T-helper 2 cell treated with Interferon-gamma antibody and Interleukin-4, amounts not matched to agents 5 μg/mL and 100 μg/mL, for 36 hours (primary cell): ENCODE measurements at places on chromosomes 5 and 9.

DNA sequence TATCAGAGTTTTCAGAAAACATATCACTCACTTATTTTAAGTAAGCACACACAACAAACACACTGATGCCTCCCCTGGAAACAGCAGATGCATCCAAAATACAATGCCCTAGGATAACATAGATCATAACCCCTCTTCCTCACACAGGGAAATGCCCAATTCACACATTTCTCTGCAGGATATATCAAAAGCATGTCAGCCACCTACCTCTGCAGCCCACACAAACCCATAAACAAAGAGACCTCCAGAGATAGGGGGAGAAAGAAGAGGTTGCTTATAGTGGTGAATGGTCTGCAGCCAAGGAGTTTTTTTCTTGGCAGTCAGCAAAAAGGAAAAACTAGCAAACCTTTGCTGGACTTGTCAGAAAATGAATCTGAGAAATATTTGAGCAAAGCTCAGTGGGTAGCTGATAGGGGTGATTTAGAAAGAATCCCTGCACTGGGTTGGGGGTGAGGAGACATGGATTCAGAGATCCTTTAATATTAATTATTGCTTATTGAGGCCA, 36.1 kb downstream of the ABLIM3 start:
- no peak for DNase-seq

DNA sequence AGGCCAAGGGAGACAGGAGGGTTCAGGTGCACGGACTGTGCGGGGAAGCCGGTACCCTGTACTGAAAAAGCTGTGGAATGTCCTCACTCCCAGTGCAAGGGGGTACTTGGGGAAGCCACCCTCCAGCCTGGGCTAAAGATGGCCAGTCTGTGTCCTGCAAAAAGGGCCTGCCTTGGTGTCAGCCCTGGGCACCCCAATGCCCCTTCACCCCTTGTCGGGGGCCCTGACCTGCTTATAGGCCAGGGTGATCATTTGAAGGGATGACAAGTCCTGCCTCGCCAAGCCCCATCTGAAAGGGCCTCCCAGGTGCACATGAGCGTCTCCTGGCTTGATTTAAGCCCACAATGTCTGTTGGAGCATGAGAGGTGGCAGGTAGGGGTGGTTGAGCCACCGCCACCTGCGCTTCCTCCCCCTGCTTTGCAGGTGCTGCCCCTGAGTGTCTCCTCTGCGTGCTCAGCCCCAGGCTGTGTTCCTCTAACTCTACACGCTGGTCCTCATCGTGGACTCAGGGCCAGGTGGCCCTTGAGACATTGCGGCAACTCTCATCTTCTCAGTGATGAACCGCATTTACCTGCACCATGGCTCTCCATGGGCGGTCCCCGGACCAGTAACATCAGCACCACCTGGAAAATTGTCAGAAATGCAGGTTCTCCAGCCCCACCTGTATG, 97.0 kb downstream of the ANKRD33B start:
- no peak for DNase-seq

DNA sequence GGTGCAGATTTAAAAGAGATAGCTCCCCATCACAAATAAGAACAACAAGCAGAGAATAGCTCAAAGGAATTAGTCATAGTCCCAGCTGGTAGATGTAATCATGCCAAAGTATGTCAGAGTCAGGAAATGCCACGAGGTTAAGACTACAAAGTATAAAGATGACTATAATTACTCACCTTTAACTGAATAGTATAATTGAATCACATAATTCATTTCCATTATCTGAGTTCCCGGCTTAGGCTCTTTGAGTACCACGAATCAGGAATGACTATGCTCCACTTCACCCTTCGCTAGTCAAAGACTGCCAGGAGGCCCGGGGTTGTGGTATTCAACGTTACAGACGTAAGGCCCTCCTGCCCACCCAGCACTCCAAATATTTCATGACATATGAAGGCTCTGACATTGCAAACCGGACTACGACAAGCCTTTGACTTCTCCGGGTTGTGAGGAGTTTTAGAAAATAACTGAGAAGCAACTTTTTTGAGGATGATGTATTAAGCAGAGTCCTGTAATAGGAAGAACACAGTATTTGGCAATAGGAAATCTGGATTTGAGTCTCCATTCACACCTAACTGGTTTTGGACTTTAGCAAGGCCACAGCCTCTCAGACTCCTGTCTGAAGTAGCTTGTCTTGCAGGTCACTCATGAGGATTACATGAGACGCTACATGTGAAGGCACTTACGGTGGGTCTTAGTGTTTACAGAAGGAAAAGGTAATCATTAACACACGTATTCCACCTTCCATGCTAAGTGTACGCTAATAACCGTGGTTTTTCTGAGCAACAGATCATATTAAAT, 64.6 kb downstream of the ENC1 start:
- peak; percentile 31 for DNase-seq

DNA sequence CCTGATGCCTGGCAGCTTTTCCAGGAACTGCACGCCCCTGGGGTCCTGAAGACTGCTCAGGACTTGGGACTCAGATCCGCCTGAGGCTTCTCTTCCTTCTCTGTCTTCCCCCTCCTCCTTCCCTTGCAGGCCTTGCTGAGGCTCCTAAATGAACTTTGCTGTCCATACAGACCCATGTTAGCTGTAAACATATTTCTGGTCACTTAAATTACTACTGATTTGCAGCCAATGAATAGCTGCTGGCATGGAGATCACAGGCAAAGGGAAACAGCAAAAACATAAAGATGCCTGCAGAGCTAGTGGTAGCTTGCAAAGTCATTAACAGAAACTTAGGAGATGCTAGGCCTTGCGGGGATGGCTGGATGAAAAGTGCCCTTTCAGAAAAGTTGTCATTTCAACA, 261.9 kb downstream of the GADD45G start:
- DNase-seq, result no peak

- DNase-seq, result no peak
Observed at GRCh38 chr9:124506433-124506832, 766 bp downstream of the NR5A1 start.

DNA sequence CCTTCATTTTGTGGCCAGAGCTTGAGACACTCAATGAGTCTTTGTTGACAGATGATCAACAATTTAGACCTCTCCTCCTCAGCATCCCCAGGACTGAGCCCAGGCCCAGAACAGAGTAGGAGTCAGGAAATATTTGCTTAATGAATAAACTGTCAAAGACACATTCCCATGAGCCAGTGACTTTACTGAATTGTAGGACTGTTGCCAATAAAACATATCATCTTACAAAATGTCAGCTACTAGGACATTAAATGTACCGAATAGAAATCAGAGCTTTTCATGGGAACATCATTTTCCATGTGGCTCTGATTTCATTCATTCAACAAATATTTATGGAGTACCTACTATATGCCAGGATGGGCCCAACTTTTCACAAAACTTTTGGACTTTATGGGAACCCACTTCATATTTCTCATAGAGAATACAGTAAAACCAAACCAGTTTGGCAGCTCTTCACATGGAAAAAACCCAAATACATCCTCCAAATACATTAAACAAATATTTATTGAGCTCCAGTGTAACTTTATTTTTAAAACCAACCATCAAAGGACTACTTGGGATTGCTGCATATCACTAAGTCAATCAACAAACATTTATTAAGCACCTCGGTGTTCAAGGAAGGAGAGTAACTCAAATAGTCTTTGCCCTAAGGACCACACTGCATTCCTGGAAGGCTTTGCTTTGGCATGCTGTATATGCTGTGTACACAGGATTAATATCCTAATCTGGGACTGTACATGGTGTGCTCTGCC, 11.4 kb downstream of the VDAC1 start:
- DNase-seq, result no peak

GRCh38 chr5:159215886-159216285, 6.5 kb upstream of the RNF145 start:
- DNase-seq, result no peak

GRCh38 chr9:127179633-127180441, 57.4 kb upstream of the ANGPTL2 start:
- DNase-seq, result no peak

GRCh38 chr5:168658394-168658793, 79.2 kb upstream of the PANK3 start:
- DNase-seq, result no peak

DNA sequence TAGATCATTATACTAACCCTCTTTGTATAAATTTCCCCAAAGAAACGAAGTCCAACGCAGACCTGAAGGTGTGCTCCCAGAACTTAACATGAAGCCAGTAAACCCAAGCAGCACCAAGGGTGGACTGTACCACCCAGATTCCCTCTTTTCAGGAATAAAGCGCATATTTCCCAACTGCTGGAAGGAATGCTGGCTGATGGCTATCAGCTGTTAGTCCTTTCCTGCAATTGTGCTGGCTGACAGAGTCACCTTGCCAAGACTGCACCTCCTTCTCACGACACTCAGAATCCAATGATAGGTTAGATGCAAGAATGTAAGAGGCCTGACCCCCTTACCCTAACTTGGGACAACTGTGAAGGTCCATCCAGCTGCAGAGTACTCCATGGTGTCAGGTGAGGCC, 93.9 kb downstream of the MAPKAP1 start:
- DNase-seq, result no peak

DNA sequence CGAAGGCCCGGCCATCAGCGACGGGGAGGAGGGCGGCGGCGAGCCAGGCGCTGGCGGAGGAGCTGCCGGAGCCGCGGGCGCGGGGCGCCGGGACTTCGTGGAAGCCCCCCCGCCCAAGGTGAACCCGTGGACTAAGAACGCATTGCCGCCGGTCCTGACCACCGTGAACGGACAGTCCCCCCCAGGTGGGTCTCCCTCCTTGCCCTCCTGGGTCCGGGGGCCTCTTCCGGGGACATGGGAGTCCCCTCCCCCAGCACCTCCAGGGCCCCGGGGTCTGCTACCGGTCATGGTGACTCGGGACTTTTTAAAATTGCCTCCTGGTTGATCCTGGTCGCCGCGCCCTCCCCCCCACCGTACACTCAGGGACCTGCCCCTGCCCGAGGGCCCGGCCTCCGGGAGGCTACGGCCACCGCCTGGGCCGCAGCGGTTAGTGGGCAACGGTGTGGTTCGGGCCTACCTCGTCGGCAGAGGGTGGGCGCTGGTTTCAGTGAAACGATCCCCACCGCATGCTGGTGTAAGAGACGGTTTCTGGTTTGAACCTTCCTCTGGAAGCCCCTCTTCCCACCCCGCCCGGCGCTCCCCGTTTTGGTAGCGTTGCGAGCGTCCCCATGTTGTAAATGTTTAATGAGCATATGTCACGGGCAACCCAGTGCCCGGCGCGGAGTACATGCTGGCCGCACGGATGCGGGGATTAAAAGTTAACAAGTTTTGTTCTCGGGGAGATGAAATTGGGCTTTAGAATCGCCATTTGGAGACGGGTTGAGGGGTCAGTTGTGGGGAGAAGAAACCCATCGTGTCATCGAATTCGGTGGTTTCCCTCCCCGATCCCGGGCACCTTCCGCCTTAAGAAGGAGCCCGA, 1.1 kb downstream of the LARP1 start:
- peak; percentile 32 for DNase-seq
